ENCODE measurements at places on chromosomes 13 and 19. TPM values are rescaled to one million over a fixed set of nuclear protein-coding genes. Genes with fewer than 3 reads are reported as not detected.
A peak's percentile ranks its signal among the peaks of the same experiment; 100 is the strongest.

Gene MEIOSIN
- total RNA-seq, result 2.1 TPM

Gene CPAMD8
- 0.20 TPM for total RNA-seq

DNA sequence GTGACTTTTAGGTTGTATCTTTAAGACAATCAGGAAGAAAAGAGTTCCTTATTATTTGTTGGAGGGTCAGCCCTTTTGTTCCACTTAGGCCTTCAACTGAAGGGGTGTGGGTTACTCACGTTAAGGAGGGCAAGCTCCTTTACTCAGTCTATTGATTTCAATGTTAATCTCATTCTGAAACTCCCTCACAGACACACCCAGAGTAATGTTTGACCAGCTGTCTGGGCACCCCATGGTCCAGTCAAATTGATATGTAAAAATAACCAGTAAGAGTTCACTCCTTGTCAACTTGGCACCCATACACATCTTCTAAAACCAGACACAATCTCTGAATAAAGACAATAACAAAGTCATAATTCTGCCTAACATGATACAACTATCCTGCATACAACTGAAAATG lies 292.9 kb downstream of the KLF5 start:
- H3K27me3 ChIP-seq, result no peaks in the 10 kb centered on the region
- no peak overlapping the region for H3K4me3 ChIP-seq
- H3K36me3 ChIP-seq, result no peaks in the 10 kb centered on the region

GRCh38 chr13:20188667-20189553 lies 3.8 kb downstream of the GJB2 start:
- H3K27ac ChIP-seq, result no peak overlapping the region
- DNase-seq, result no peak
- peaks cover 29% of the 10 kb centered on the region for H3K4me1 ChIP-seq
- H3K36me3 ChIP-seq, result peaks cover 12% of the 10 kb centered on the region
- H3K4me3 ChIP-seq, result no peak overlapping the region

DNA sequence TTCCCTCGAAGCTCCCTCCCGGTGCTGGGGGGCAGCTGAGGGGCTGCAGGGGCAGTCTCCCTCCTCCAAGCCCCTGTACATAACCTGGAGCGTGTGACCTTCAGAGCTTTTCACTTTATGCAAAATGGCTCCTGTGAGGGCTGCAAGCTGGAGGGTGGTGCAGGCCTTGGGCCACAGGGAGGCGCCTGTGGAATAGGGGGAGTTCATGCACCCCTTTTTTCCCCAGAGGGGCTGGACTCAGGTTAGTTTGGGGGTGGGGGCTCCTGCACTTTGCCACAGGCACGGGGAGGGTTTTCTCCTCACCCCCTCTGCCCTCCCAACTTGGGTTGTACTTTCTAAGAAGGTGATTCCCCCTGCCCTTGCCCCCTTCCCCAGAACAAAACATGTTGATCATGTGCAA lies 6.6 kb upstream of the PRR19 start:
- DNase-seq, result no peak
- no peaks in the 10 kb centered on the region for H3K27me3 ChIP-seq
- peaks cover 7% of the 10 kb centered on the region for H3K36me3 ChIP-seq
- H3K27ac ChIP-seq, result peak overlapping the region; percentile 52
